Regular cardiac myocyte (primary cell): ENCODE measurements at places on chromosomes 12 and 14. TPM values are rescaled to one million over a fixed set of nuclear protein-coding genes. Genes with fewer than 3 reads are reported as not detected.

The NGB gene
- not detected in 2 replicates for total RNA-seq

The PCED1B gene
- 0.56 and 1.2 TPM in 2 replicates for total RNA-seq

The KRT82 gene
- not detected in 2 replicates for total RNA-seq

The CACNB3 gene
- 10.1 and 10.7 TPM in 2 replicates for total RNA-seq

The IL22 gene
- total RNA-seq, result not detected in 2 replicates

The KLRC2 gene
- not detected in 2 replicates for total RNA-seq

The IAPP gene
- total RNA-seq, result 0.96 TPM in 1 of 2 replicates, not detected in the other

The PIANP gene
- under 0.01 TPM in 2 replicates for total RNA-seq

The PYGL gene
- total RNA-seq, result 93.7 and 110 TPM in 2 replicates

The NINJ2 gene
- total RNA-seq, result 0.19 and 0.28 TPM in 2 replicates

The TAS2R19 gene
- 2.1 and 7.3 TPM in 2 replicates for total RNA-seq

The STON2 gene
- 0.19 and 0.85 TPM in 2 replicates for total RNA-seq

The NID2 gene
- 216 and 282 TPM in 2 replicates for total RNA-seq

The OR4Q3 gene
- total RNA-seq, result not detected in 2 replicates

The CCDC197 gene
- total RNA-seq, result not detected in 2 replicates

The DIO2 gene
- 6.8 and 27.0 TPM in 2 replicates for total RNA-seq

The KERA gene
- not detected in 2 replicates for total RNA-seq

The SRGAP1 gene
- total RNA-seq, result 9.4 and 21.4 TPM in 2 replicates

The TMEM132D gene
- not detected in 2 replicates for total RNA-seq

The NXPH4 gene
- 4.4 and 9.6 TPM in 2 replicates for total RNA-seq

The RNASE2 gene
- total RNA-seq, result not detected in 2 replicates

The MOK gene
- total RNA-seq, result 15.2 and 19.7 TPM in 2 replicates

The MYBPC1 gene
- not detected in 2 replicates for total RNA-seq

The C12orf56 gene
- total RNA-seq, result 0.19 and 0.28 TPM in 2 replicates

The PTPRQ gene
- 0.38 and 0.56 TPM in 2 replicates for total RNA-seq

The STYK1 gene
- total RNA-seq, result 2.0 and 4.8 TPM in 2 replicates

The NTN4 gene
- 153 and 362 TPM in 2 replicates for total RNA-seq

The MORN3 gene
- total RNA-seq, result 0.56 and 0.58 TPM in 2 replicates

The MYF5 gene
- not detected in 2 replicates for total RNA-seq

The PCK2 gene
- 13.4 and 17.2 TPM in 2 replicates for total RNA-seq

The DTX1 gene
- total RNA-seq, result under 0.01 and 0.28 TPM in 2 replicates

The CAPZA3 gene
- total RNA-seq, result not detected in 2 replicates

The NKX2-8 gene
- total RNA-seq, result not detected in 2 replicates

The OLR1 gene
- 1.2 and 1.4 TPM in 2 replicates for total RNA-seq

The PAX9 gene
- total RNA-seq, result not detected in 2 replicates

The SMIM41 gene
- 0.19 TPM in 1 of 2 replicates, not detected in the other for total RNA-seq

The FBXW8 gene
- 16.9 and 19.7 TPM in 2 replicates for total RNA-seq

The ATF7 gene
- 6.5 and 8.1 TPM in 2 replicates for total RNA-seq

The GLS2 gene
- total RNA-seq, result under 0.01 TPM in 1 of 2 replicates, not detected in the other

The WNT1 gene
- not detected in 2 replicates for total RNA-seq

The TBC1D30 gene
- 0.19 and 0.85 TPM in 2 replicates for total RNA-seq

The KRT79 gene
- total RNA-seq, result under 0.01 TPM in 1 of 2 replicates, not detected in the other
